ENCODE measurements at places on chromosomes 11 and 22. TPM values are rescaled to one million over a fixed set of nuclear protein-coding genes. Genes with fewer than 3 reads are reported as not detected.

Gene ZBTB16
- 12.0 TPM for polyA plus RNA-seq

DNA sequence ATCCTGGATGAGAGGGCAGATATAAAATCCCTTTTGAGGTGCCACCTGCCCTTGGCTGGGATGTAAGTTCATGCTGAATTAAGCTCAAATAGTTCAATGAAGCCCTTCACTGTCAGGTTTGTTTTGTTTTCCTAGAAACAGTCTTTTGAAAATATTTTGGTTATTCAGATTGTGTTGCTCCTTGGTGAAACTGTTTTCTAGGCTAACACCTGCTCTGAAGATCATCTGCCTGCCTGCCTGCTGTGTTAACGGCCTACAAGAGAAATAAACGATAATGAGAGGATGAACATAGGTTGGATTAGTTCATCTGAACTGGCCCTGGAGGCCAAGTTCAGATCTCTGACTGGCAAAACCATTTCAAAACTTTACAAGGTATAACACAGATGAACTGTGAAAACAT lies 67.4 kb downstream of the ZBTB44 start:
- no peak for DNase-seq

GRCh38 chr22:41417622-41418390 lies 28.8 kb downstream of the TOB2 start:
- DNase-seq = peak; percentile 99

GRCh38 chr11:42996421-42997307 lies 315.1 kb upstream of the API5 start:
- no peak for DNase-seq

Gene ART1
- polyA plus RNA-seq = 0.26 TPM

Gene CDC45
- 0.30 TPM for polyA plus RNA-seq

GRCh38 chr22:48570912-48571311 lies 1256.8 kb downstream of the BRD1 start:
- DNase-seq = no peak
